Activated T-helper 9 cell treated with anti-CD3 and anti-CD28 coated beads, Interleukin-2, amount 50 U/mL, for 16 hours (primary cell): ENCODE measurements at places on chromosomes 7 and 10.

- no peak for DNase-seq
Measured at GRCh38 chr7:33554576-33554975, 350.8 kb upstream of the BMPER start.

- no peak for DNase-seq
Measured at GRCh38 chr10:86785037-86785436, 28.6 kb downstream of the BMPR1A start.

- DNase-seq = no peak
Measured at GRCh38 chr10:133180965-133181639, 21.1 kb downstream of the KNDC1 start.

DNA sequence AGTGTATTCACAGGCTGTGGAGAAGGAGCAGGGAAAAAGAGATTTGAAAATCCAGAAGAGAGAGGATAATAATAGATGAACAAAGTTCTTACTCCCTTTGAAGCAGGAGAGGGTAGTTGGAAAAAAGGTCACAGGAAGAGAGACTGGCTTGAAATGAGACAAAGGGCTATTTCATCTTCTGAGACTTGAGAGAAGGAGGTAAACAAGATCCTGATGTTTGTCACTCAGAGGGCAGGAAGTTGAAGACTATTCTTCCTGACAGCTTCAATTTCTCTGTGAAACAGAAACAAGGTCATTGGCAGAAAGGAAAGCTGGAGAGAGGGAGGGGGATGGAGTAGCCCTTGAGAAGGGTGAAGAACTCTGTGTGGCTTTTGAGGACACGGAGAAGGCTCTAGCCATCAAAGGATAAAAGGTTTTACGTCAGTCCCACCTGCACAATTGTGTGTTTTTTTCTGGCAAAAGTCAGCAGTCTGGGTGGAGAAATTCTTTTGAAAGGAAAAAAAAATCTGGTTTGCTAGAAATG, 216.1 kb upstream of the STEAP4 start:
- no peak for DNase-seq

- no peak for DNase-seq
Measured at GRCh38 chr10:23151071-23151470, 41.0 kb upstream of the PTF1A start.

GRCh38 chr7:133436014-133436428, 183.1 kb downstream of the EXOC4 start:
- DNase-seq = no peak
